T-cell (primary cell): ENCODE measurements at places on chromosomes 2 and 18.

GRCh38 chr2:102391565-102391964, 31.4 kb upstream of the IL18RAP start:
- no peak overlapping the region for H3K4me3 ChIP-seq
- H3K27me3 ChIP-seq, result no peaks in the 10 kb centered on the region
- H3K36me3 ChIP-seq, result peaks cover 2% of the 10 kb centered on the region
- H3K27ac ChIP-seq, result no peak overlapping the region

DNA sequence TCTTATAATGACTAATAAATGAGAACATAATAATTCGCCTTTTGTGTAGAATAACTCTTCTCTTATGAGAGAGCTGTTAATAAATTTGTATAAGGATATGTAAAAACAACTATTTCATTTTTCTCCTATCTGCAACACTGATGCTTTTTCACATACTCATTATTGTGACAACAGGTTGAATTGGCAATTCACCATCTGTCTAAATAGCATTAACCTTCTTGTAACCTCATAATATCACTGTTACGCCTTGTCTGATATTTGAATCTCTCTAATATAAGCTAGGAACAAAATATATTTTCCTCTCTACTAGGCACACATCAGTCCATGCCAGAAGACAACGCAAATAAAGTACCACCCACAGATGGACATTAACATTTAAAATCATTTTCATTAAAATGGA, 938.9 kb downstream of the CPS1 start:
- H3K27ac ChIP-seq, result no peak overlapping the region
- no peak overlapping the region for H3K4me3 ChIP-seq
- H3K36me3 ChIP-seq, result no peaks in the 10 kb centered on the region

DNA sequence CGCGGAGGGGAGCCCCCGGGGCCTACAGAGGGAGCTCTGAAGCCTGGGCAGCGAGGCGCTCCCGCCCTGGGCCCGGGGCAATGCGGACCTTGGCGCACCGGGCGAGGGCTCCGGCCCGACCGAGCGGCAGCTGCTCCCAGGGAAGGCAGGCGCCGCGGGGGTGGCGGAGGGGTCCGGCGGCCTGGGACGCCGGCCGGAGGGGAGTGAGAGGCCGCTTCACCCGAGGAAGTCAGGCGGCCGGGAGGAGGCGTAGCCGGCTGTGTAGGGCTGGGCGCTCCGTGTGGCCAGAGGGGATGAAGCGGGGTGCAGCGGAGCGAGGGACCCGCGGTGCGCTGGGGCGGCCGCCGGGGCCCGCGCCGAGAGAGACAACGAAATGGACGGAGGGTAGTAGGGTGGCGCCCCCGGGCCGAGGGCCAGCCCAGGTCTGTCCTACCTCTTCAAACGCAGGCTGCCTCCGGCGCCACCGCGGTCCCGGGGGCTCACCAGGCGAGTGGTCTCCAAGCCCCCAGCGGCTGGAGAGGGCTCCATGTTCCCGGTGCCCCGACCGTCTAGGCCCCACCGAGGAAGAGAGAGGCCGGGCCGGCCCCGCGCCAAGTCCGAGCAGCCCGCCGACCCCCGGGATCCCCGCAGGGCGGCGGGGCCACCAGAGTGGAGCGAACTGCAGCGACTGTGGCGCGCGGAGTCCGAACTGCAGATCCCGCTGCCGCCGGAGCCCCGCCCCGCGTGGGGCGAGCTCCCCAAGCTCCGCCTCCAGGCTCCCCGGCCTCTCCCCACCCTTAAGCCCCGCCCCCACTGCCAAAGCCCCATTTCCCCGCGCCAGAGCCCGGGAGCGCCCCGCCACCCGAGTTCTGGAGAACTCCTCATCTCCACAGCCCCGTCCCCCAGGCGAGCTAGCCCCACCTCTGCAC, at the start of gene SLC30A3:
TSS of gene SLC30A3 (minus strand) at position 669 of the 908 bp plus-strand sequence. CDS start at position 528, 141 bp downstream.
- H3K36me3 ChIP-seq, result no peaks in the 10 kb centered on the region
- peaks cover 42% of the 10 kb centered on the region for H3K4me1 ChIP-seq
- peaks cover 85% of the 10 kb centered on the region for H3K27me3 ChIP-seq
- H3K4me3 ChIP-seq, result peak within 1 kb of the TSS; percentile 41
- DNase-seq, result peak; percentile 38
- no peak within 1 kb of the TSS for H3K27ac ChIP-seq

- peaks cover 9% of the 10 kb centered on the region for H3K4me1 ChIP-seq
- H3K27me3 ChIP-seq, result no peaks in the 10 kb centered on the region
- no peaks in the 10 kb centered on the region for H3K36me3 ChIP-seq
- no peak for DNase-seq
- no peak overlapping the region for H3K27ac ChIP-seq
- H3K4me3 ChIP-seq, result no peak overlapping the region
Observed at GRCh38 chr2:189442468-189442867, 1.2 kb downstream of the WDR75 start.

DNA sequence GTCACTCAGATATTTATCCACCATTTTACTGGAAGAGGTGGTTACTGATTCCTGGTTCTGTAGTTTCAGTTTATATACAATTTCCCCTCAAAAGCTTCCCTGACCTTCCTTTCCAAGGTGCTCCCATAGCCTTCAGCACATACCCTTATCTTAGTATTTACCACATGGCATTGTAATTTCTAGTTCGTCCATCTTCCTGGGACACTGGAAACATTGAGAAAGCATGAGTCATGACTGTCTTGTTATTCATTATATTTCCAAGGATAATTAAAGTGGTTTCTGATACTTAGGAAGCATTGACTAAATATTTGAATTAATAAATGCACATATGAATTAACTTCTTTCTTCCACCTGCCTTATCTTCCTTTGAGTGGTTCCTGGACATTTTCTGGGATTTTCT, 203.8 kb downstream of the ETAA1 start:
- H3K4me3 ChIP-seq, result no peak overlapping the region
- H3K4me1 ChIP-seq, result no peaks in the 10 kb centered on the region
- H3K27me3 ChIP-seq, result no peaks in the 10 kb centered on the region
- H3K36me3 ChIP-seq, result no peaks in the 10 kb centered on the region
- H3K27ac ChIP-seq, result no peak overlapping the region

GRCh38 chr2:185998562-185999070, 260.0 kb downstream of the FSIP2 start:
- DNase-seq, result no peak
- no peak overlapping the region for H3K27ac ChIP-seq
- no peaks in the 10 kb centered on the region for H3K36me3 ChIP-seq

DNA sequence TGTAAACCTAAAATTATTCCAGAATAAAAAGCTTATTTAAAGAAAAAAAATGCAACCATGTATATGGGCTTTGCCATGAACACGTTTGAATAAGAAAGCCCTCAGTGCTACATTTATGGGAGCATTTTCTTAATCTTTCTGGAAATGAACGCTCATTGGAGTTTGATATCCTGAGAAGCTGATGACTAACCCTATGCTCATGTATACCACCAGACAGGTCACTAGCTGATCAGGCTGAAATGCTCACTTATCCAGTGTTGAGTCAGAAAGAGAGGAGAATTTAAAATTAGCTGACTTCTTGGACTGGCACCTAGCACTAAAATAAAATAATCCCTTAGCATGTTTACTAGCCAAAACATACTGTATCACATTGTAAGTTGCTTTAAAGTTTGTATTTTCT, 254.9 kb upstream of the SIX3 start:
- no peak overlapping the region for H3K4me3 ChIP-seq
- H3K36me3 ChIP-seq, result no peaks in the 10 kb centered on the region
- DNase-seq, result no peak
- no peaks in the 10 kb centered on the region for H3K27me3 ChIP-seq
- no peak overlapping the region for H3K27ac ChIP-seq

DNA sequence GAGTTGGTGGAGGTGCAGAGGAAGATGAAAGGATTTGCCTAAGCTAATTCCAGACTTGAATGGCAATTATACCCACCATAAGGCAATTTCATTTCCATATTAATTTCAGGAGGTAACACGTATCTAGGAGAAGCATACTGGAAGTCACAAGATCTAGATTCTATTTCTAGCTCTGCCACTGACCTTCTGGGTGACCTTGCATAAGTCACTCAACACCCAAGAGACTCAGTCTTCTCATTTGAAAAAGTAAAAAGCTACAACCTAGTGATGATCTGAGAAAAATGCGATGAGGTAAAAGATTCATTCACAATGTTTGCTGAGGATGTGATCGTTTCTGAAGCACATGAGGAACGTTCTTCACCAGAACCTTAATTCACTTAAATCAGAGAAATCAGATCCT, 55.9 kb downstream of the GRB14 start:
- H3K27me3 ChIP-seq, result no peaks in the 10 kb centered on the region
- H3K4me3 ChIP-seq, result no peak overlapping the region
- H3K36me3 ChIP-seq, result no peaks in the 10 kb centered on the region
- no peak overlapping the region for H3K27ac ChIP-seq

- H3K27ac ChIP-seq, result no peak overlapping the region
- peaks cover 31% of the 10 kb centered on the region for H3K27me3 ChIP-seq
- H3K4me3 ChIP-seq, result no peak overlapping the region
- DNase-seq, result no peak
- H3K36me3 ChIP-seq, result no peaks in the 10 kb centered on the region
Observed at GRCh38 chr2:176114930-176115625, 1.5 kb upstream of the HOXD10 start.

GRCh38 chr2:46921676-46922448, 6.3 kb upstream of the MCFD2 start:
- peaks cover 18% of the 10 kb centered on the region for H3K4me1 ChIP-seq
- no peaks in the 10 kb centered on the region for H3K36me3 ChIP-seq
- DNase-seq, result no peak

DNA sequence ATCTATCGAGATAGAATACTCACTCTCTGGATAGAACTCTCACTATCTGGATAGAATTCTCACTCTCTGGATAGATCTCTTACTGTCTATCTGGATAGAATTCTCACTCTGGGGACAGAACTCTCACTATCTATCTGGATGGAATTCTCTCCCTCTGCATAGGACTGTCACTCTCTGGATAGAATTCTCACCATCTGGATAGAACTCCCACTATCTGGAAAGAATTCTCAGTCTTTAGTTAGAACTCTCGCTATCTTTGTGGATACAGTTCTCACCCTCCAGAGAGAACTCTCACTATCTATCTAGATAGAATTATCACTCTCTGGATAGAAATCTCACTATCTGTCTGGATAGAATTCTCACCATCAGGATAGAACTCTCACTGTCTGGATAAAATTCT, 16.5 kb downstream of the ABCG8 start:
- H3K27me3 ChIP-seq, result no peaks in the 10 kb centered on the region
- no peak for DNase-seq
- no peak overlapping the region for H3K27ac ChIP-seq
- no peak overlapping the region for H3K4me3 ChIP-seq

DNA sequence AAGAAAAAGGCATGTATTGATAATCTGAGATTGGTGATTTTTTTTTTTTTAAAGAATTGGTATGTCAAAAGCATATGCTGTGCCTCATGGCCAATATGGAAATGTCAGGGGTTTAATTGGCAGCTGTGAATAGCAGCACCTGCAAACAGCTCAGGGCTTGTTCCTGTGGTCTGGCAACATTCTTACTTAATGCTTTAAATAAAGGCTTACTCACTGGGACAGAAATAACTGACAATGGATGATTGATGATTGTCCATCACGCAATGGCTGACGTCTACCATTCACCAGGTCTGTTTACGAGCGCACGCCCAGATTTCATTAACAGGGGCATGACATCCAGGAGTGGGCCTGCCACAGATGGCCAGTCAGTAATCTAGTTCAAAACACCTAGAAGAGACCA, 66.7 kb downstream of the ETAA1 start:
- H3K36me3 ChIP-seq, result no peaks in the 10 kb centered on the region
- no peaks in the 10 kb centered on the region for H3K27me3 ChIP-seq
- H3K27ac ChIP-seq, result no peak overlapping the region
- no peak for DNase-seq

GRCh38 chr2:12302140-12302539, 414.6 kb upstream of the TRIB2 start:
- H3K27ac ChIP-seq, result peak overlapping the region; percentile 7
- H3K4me1 ChIP-seq, result peaks cover 29% of the 10 kb centered on the region
- no peak overlapping the region for H3K4me3 ChIP-seq
- no peak for DNase-seq
- no peaks in the 10 kb centered on the region for H3K27me3 ChIP-seq

DNA sequence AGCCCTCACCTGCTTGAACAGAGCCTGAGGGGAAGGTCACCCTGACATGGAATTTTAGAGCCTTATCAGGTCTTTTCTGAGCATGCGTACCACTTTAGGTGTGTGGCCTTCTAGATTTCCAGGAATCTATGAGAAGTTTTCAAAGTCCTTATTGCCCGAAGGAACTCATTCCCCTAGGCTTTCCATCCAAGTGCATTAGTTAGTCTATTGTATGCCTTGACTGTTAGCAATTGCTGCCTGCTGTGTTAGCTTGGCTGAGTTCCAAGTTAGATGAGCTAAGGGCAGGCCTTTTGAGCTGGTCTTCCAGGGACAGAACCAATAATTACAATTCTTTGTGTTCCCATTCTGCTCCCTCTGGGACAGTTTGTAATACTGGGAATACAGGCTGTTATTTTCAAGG, 30.8 kb upstream of the PUM2 start:
- no peaks in the 10 kb centered on the region for H3K36me3 ChIP-seq
- H3K4me3 ChIP-seq, result no peak overlapping the region
- no peak overlapping the region for H3K27ac ChIP-seq

GRCh38 chr2:5932556-5933469, 240.6 kb downstream of the SOX11 start:
- no peaks in the 10 kb centered on the region for H3K27me3 ChIP-seq
- H3K4me3 ChIP-seq, result no peak overlapping the region
- no peak overlapping the region for H3K27ac ChIP-seq
- H3K4me1 ChIP-seq, result no peaks in the 10 kb centered on the region
- DNase-seq, result no peak
- H3K36me3 ChIP-seq, result no peaks in the 10 kb centered on the region
